ENCODE measurements at places on chromosomes 4 and X. TPM values are rescaled to one million over a fixed set of nuclear protein-coding genes. Genes with fewer than 3 reads are reported as not detected.
A peak's percentile ranks its signal among the peaks of the same experiment; 100 is the strongest.

The CYLC1 gene
- total RNA-seq: not detected

The GSX2 gene
- not detected for total RNA-seq

- DNase-seq: peak; percentile 42
- H3K4me1 ChIP-seq: peaks cover 36% of the 10 kb centered on the region
- peaks cover under 1% of the 10 kb centered on the region for H3K36me3 ChIP-seq
- H3K4me3 ChIP-seq: no peak overlapping the region
Measured at GRCh38 chrX:19554786-19555185, 39.5 kb upstream of the MAP3K15 start.

- H3K27me3 ChIP-seq: no peaks in the 10 kb centered on the region
- DNase-seq: no peak
- no peak overlapping the region for H3K4me3 ChIP-seq
- H3K27ac ChIP-seq: no peak overlapping the region
Measured at GRCh38 chr4:172308078-172308477, 494.9 kb downstream of the GALNTL6 start.

DNA sequence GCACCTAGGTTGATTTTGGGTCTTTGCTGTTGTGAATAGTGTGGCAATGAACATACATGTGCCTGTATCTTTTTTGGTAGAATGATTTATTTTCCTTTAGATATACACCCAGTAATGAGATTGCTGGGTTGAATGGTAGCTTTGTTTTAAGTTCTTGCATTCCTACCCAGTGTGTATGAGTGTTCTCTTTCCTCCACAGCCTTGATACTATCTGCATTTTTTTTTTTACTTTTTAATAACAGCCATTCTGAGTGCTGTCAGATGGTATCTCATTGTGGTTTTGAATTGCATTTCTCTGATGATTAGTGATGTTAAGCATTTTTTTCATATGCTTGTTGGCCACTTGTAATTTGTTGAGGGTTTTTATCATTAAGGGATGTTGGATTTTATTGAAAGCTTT, 351.8 kb upstream of the GNPDA2 start:
- H3K36me3 ChIP-seq: no peaks in the 10 kb centered on the region
- no peaks in the 10 kb centered on the region for H3K27me3 ChIP-seq
- no peak overlapping the region for H3K27ac ChIP-seq
- H3K4me1 ChIP-seq: no peaks in the 10 kb centered on the region
- DNase-seq: no peak

- H3K36me3 ChIP-seq: no peaks in the 10 kb centered on the region
- no peak for DNase-seq
- H3K4me1 ChIP-seq: peaks cover 8% of the 10 kb centered on the region
- H3K27ac ChIP-seq: no peak overlapping the region
Measured at GRCh38 chr4:35975617-35976355, 268.5 kb downstream of the ARAP2 start.

GRCh38 chr4:40552536-40552935, 77.1 kb downstream of the RBM47 start:
- no peaks in the 10 kb centered on the region for H3K36me3 ChIP-seq
- DNase-seq: no peak
- peaks cover 23% of the 10 kb centered on the region for H3K4me1 ChIP-seq
- H3K27ac ChIP-seq: no peak overlapping the region
- no peaks in the 10 kb centered on the region for H3K27me3 ChIP-seq
- H3K4me3 ChIP-seq: peak overlapping the region; percentile 3

GRCh38 chrX:153582896-153583295, 16.0 kb downstream of the CCNQ start:
- peak overlapping the region; percentile 45 for H3K27ac ChIP-seq
- peaks cover 14% of the 10 kb centered on the region for H3K4me1 ChIP-seq
- peak overlapping the region; percentile 34 for H3K4me3 ChIP-seq
- no peaks in the 10 kb centered on the region for H3K36me3 ChIP-seq

- no peaks in the 10 kb centered on the region for H3K27me3 ChIP-seq
- DNase-seq: no peak
- H3K36me3 ChIP-seq: no peaks in the 10 kb centered on the region
Measured at GRCh38 chr4:29459926-29460325, 1260.2 kb upstream of the PCDH7 start.

GRCh38 chr4:5448221-5448620, 260.1 kb downstream of the EVC2 start:
- H3K4me1 ChIP-seq: no peaks in the 10 kb centered on the region
- H3K27ac ChIP-seq: no peak overlapping the region
- H3K4me3 ChIP-seq: no peak overlapping the region
- DNase-seq: no peak
- H3K27me3 ChIP-seq: no peaks in the 10 kb centered on the region

All from activated naive CD8-positive, alpha-beta T cell treated with anti-CD3 and anti-CD28 coated beads for 36 hours (primary cell).